ENCODE measurements at places on chromosomes 1 and 21.

DNA sequence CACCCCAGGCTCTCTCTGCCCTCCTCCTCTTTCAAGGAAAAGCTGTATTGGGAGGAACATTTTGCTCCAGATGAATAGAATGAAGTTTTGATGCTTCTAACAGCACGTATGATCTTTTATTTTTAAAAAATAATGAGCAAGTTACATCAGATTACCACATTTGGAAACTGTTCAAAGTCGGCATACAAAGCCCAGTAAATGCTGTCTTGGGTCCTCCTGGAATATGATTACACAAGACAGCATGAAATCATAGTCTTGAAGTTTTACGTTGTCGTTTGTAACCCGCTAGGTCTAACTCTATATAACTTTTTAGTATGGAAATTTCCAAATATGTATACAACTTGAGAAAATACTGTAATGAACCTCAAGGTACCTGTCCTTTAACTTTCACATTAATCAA is 385.6 kb downstream of the HLX start:
- DNase-seq, result peak; percentile 16

GRCh38 chr21:16424331-16424751 is 694.6 kb downstream of the USP25 start:
- DNase-seq, result no peak

DNA sequence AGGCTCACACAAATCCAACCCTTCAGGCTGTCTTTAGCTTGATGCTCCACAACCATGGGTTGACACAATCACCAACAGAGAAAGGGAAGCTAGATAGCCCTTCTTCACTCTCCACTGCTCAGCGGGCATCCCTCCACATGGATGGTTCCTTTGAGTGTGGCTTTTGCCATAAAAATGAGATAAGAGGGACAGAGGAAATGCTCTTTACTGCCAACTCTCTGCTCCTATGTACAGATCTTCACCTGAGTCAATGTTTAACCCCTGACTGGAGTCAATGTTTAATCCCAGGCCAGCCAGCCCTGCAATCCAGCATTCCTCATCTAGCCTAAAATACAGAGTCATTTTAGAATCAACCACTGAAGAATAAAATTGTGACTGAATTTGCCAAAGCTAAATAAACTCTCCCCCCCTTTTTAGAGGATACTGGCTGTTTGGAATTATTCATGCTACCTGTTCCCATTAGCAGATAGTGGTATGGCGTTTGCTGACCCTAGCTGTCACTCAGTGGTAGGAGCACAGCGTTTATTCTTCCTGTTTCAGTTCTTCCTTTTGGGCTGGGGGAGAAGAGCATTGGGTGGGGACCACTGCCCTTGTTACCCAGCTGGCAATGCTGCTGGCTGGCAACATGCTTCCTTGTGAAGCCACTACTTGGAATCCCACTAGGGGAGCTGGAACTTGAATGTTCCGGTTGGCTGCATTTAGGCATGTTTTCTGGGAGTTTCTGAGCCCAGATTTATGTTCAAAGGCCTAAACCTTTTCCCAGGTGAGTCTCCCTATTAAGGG is 5.2 kb upstream of the PIGR start:
- no peak for DNase-seq

DNA sequence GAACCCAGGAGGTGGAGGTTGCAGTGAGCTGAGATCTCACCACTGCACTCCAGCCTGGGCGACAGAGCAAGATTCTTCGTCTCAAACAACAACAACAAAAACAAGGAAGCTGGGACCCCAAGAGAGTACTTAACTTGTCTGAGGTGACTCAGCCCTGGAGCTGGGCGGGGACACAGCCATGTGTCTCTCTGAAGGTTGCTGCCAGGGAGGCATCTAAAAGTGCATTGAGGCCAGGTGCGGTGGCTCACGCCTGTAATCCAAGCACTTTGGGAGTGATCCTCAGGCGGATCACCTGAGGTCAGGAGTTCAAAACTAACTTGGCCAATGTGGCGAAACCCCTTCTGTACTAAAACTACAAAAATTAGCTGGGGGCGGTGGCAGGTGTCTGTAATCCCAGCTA is 7.7 kb downstream of the IFI6 start:
- DNase-seq, result no peak

DNA sequence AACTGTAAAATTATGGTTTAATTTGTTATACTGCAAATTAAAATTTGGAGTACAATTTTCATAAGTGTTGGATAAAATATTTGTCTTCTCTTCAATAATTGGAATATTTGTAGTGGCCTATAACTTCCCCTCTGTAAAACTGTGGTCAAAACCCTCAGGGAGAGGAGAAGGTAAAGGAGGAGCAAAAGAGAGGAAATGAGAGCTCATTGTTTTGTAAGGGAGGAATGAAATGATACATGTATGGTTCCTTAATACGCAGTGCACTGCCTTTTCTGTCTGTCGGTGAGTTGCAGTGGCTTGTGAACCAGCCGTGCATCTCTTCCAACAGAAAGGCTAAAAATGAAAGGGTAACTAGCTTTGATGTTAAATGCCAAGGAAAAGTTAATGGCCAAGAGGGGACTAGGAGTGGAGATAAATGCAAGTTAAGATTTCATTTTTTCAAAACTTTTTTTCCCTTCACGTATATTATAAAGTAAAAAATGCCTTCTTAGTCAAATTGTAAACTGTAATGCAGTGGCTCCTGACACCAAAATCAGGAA is 26.4 kb downstream of the LRRC8D start:
- no peak for DNase-seq
